RPMI7951 (cell line): ENCODE measurements at places on chromosomes 12 and 14. TPM values are rescaled to one million over a fixed set of nuclear protein-coding genes. Genes with fewer than 3 reads are reported as not detected.

GRCh38 chr14:103744621-103745395, 29.2 kb downstream of the ZFYVE21 start:
- DNase-seq = no peak

- DNase-seq = peak; percentile 32
Measured at GRCh38 chr14:92986254-92987147, 63.6 kb downstream of the CHGA start.

- no peak for DNase-seq
Measured at GRCh38 chr12:33223956-33224355, 215.7 kb downstream of the SYT10 start.

DNA sequence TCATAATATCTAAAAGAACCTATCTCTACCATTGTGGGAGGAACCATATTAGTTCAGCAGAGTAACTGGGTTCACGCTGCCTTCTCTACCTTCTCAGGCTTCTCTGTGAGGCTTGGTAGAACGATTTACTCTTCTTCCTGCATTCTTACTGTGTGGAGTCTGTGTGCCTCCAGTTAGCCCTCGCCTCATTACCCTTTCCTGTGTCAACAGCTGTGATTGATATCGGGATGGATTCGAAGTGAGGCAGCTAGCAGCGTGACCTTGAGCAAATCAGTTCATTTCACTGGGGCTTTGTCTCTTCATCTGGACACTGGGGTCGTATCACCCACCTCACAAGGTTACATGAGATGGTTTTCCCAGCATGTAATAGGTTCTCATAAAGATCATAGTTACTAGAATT, 4.6 kb upstream of the VRK1 start:
- DNase-seq = no peak

- no peak for DNase-seq
Measured at GRCh38 chr12:61894168-61894567, 366.0 kb upstream of the USP15 start.

DNA sequence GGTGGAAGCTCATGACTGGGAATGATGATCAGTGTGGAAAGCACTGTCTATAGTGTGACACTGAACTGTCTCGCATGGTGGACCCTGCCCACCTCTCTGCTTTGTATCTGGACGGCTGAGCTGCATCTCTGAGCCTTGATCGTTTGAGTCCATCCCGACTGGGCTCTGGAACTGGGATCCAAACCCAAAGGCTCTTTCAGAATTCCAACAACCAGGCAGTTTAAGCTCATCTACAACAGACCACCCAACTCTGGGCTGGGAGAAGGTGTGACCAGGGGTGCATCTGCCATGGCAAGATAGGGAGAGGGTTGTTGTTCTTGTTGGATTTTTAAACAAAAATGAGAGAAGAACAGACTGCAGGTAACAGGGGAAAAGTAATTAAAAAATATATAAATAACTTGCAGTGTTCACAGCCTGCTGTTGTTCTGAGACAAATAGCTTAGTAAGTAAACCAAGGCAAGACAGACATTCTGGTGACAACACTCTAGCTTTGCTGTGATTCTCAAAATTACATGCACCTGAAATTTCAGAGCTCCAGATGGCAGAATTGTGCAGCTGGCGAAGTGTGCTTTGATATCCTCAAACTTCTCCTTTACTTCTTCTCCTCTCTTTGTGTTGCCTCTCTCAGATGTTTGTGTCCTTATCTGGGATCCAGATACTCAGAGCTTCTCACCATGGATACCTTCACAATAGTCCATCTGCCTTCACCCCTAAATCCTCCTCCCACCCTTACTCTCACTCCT, 209.6 kb downstream of the EMP1 start:
- no peak for DNase-seq

DNA sequence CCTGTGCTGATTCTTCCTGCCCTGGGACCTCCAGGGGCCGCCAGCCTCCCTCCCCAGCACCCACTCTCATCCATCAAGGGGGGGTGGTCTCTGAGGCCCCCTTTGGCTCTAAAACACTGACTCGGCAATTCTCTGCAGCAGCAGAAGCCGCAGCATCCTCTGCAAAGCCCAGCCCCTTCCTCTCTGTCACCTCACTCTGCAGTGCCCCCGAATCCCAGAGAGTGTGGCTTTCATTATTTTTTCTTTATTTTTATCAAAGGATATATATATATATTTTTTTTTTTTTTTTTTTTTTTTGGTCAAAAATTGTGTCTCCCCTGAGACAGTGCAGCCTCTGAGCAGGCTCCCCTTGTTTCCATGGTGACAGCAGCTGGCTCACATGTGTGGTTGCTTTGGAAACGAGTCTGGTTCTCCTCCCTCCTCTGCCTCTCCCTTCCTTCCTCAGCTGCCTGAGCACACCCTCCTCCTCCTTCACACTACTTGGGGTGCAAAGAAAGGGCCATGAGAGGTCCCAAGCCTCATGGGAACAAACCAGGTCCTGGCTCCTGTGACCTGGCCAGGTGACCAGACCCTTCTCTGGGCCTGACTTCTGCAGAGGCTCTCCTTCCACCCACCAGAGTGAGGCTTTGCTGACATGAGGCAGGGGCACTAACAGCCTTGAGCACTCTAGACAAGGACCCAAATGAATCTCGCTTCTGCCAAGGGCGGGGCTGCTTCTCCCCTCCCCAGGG, 100.5 kb downstream of the LRRC74A start:
- DNase-seq = peak; percentile 49

DNA sequence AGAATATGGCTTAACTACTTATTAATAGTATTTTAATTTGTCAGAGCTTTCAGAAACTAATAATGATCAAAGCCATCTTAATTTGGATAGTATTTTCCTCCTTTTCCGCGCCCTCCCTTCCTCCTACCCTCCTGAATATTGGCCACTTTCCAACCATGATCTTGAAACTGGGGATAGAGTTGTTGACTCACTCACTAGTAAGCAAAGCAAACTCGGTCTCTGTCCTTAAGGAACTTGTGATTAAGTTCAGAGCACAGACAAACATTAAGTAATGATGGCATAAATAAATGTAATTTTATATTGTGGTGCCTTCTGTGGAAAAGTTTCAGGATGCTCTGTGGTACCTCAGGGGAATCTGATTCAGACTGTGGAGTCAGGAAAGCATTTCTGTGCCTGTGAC, 75.7 kb downstream of the LRRK2 start:
- DNase-seq = no peak

DNA sequence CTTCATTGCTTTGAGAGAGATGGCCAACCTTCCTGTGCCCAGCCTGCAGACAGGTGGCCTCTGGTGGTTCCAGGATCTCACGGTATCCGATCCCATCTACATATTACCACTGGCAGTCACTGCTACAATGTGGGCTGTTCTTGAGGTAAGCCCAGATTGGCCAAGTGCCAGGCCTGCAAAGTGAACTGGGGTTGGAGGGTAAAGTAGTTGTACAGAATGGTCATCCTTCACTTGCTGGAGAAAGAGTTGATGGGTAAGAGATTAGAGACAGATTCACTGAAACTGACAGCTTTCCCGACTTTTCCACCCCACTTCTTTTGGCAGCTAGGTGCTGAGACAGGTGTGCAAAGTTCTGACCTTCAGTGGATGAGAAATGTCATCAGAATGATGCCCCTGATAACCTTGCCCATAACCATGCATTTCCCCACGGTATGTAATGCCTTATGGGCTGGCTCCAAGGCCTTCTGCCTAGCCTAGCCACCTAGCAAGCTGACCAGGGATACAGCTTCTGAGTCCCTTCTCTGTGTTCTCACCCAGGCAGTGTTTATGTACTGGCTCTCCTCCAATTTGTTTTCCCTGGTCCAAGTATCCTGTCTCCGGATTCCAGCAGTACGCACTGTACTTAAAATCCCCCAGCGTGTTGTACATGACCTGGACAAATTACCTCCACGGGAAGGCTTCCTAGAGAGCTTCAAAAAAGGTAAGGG, 4.1 kb downstream of the OXA1L start:
- no peak for DNase-seq

- no peak for DNase-seq
Measured at GRCh38 chr12:40957417-40957816, 230.7 kb upstream of the PDZRN4 start.

- DNase-seq = no peak
Measured at GRCh38 chr14:83734431-83734830, 1795.5 kb upstream of the FLRT2 start.

DNA sequence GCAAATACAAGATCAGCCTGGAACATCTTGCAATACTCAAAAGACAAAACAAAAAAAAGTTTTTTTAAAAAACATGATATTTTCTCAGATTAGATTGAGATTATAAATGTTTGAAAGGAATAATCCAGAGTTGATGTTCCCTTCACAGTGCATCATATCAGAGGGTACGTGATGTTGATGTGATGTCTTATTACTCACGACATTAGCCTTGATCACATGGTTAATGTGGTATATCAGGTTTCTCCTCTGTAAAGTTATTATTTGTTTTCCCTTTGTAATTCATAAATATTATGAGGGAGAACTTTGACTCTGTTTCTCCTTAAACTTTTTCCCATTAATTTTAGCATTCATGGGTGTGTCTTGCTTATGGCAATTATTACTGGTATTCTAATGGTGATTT, 26.6 kb downstream of the LIMA1 start:
- no peak for DNase-seq

- DNase-seq = no peak
Measured at GRCh38 chr12:96743606-96744005, 163.5 kb upstream of the NEDD1 start.

DNA sequence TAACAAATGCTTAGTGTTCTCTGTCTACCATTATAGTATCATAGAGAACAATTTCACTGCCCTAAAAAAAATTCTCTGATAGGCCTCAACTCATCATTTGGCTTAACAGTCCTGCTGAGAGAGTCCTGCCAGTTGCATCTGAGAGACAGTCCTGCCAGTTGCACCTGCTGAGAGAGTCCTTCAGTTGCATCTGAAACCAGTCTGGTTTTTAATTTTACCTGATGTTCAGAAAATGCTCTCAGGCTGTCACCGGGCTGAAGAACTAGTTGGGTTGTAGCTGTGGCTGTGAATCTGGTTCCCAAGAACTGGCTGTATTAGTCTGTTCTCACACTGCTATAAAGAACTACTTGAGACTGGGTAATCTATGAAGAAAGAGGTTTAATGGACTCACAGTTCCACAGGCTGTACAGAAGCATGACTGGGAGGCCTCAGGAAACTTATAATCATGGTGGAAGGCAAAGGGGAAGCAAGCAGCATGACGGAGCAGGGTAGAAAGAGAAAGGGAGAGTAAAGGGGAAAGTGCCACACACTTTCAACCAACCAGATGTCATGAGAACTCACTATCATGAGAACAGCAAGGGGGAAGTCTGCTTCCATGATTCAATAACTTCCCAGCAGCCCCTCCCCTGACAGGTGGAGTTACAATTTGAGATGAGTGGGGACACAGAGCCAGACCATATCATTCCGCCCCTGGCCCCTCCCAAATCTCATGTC, 51.6 kb downstream of the PRKCH start:
- no peak for DNase-seq

GRCh38 chr12:122880668-122881067, 15.3 kb downstream of the VPS37B start:
- DNase-seq = peak; percentile 46

GRCh38 chr12:1429980-1430379, 164.4 kb downstream of the FBXL14 start:
- DNase-seq = peak; percentile 96

DNA sequence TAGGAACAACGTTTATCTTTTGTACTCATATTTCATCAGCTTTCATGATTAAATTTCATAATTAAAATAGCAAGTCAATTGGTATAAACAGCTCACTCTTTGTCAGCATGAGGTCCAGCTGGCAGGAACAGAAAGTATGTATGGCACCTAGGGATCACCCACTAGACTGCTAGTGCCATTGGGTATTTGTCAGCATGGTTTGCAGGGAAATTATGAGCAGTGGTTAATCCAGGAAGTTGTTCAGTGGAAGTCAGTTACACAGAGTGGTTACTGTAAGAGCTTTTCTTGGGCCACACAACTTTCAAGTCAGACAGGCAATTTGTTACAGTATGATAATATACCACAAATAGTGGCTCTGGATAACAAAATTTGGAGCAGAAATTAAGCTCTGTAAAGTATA, 340.3 kb upstream of the RGS6 start:
- DNase-seq = peak; percentile 82

DNA sequence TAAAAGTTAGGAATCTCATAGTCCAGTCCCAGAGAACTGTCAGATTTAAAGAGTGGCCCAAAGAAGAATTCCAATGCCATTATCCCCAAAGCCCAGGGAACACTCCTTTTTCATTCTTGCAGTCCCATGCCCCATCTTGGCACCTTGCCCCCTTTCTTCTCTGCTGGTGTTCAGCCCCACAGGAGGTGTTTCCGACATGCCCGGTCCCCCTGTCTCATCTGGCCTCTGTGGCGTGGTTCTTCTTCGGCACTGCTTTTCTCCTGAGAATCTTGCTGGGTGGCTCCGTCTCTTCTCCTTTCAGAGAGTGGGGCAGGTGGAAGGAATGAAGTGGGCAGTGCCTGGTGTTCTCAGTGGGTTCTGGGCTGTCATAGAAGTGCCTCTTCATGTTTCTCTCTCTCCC, 64.7 kb downstream of the VCPKMT start:
- DNase-seq = no peak

DNA sequence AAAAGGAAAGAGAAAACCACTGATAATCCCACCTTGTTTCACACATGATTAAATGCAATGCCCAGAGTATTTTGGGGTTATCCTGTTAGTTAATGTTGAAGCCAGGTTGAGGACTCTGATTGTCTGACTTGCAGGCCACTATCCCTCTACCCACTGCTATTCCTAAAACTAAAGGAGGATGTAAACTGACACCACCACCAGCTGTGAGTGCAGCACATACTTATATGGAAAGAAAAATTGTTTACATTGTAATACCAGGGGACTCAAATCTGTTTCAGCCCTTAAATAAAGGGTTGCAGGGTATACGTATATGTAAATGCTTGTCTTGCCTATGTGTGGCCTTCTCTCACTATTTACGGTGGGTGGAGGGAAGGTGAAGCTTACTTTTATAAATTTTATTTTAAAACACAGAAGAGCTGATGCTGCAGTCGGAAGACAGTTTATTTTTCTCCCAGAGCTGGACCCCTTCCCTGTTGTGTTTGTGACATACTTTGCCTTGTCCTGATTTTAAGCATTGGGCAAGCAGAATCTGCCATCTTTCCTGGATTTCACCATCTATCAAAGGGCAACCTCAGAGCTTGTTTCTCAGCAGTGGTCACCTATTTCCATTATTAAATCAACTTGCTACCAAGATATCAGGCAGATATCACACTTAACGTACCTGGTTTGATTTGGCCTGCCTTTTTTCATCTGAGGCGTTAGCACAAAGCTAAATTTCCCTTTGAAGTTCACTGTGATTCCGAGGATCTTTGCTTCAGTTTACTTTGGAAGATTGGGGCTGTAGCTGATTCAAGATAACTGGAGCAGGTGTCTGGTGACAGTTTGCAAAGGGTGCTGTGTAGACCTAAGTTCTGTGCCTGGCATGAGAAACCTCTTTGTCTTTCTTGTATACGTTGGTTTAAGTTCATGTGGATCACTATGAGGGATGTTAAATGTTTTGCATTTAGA, 25.2 kb downstream of the DAAM1 start:
- no peak for DNase-seq

DNA sequence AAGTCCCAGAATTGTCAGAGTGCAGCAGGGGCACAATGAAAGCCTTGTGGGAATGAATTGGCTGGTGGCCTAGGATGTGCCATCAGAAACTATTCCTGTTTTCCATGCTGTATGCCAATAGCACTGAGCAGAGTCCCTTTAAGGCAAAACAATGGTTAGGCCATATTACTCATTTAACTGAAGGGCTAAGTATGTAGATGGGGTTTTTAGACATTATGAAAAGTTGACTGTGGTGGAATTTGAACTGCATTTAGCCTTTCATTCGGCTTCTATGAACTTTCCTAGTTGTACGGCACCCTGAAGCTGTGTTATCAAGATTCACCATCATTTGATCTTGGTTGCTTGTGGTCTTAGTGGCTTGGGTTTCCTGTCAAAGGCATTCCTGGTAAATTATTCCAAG, 24.8 kb downstream of the IL26 start:
- peak; percentile 82 for DNase-seq

Gene KRT72
- not detected in 2 replicates for total RNA-seq

Gene COX8C
- total RNA-seq = not detected in 2 replicates

Gene RBMS2
- total RNA-seq = 6.7 and 7.1 TPM in 2 replicates

Gene CPM
- total RNA-seq = 0.36 and 4.1 TPM in 2 replicates
